NCI-H446 (cell line): ENCODE measurements at places on chromosomes 12 and 14.

- no peak for DNase-seq
Observed at GRCh38 chr14:67492538-67492937, 4.0 kb upstream of the TMEM229B start.

DNA sequence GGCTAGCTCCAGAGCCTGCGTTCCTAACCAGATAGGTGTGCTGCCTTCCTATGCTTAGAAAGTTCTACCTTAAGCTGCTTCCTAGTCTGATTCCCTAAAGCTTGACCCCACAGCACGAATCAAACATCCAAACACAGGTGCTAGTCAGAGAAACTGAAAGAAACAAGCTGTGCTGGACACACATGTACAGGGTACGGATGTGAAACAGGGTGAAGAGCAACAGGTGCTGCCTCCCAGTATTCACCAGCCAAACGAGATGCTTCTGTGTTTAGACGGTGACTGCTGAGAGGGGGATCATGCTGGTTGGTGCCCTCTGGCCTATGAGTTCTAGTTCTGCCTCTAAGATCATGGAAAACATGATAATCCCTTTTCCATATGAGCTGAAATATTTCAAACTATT lies 105.3 kb downstream of the GRIP1 start:
- no peak for DNase-seq

- DNase-seq, result no peak
Observed at GRCh38 chr12:68614105-68614679, 3.5 kb downstream of the RAP1B start.

DNA sequence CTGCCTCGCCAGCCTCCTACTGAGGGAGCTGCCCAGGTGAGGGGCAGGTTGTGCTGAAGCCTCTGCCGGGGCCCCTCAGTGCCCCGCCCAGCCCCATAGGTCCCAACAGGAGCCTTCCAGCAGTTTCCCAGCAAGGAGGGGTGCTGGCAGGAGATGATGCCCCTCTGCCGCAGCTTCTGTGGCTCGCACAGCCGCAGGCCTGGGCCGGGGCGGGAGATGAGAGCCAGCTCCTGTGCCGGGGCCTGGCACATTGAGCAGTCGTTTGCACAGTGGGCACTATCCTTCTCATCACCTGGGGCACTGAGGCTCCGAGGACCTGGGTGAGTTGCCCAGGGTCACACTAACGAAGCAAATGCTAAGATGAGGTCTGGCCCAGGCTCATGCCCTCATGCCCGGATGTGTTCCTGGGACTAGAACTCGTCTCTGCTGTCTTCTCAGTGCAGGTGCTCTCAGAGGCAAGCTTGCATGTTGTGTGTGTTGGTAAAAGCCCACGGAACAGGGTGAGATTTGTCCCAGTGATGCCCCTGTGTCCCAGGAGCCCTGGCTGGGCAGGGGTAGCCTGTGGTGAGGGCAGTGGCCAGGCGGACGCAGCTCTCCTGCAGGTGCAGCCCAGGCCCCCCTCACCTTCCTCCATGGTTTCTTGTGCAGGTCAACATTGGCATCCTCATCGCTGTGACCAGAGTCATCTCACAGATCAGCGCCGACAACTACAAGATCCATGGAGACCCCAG lies 177.5 kb downstream of the ADGRD1 start:
- no peak for DNase-seq

DNA sequence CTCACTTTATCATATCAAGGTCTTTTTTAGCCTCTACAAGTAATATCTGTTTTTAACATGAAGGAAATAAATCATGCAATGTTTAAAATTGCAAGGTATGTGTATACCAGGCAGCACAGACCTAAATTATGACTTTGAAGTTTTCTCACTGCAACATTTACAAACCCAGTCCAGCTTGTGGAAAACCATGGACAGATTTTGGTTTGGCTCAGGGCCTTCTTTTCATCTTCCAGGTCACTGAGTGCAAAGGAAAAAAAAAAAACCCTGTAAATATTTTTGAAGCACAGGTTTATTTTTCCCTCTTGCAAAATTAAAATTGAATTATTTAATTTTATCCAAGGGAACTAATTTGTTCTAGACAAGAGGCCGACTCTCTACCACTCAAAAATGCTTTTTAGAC lies 13.8 kb downstream of the MGP start:
- no peak for DNase-seq

GRCh38 chr12:98151105-98151590 lies 364.2 kb upstream of the TMPO start:
- peak; percentile 13 for DNase-seq

- no peak for DNase-seq
Observed at GRCh38 chr12:68240975-68241374, 12.4 kb downstream of the IL22 start.

DNA sequence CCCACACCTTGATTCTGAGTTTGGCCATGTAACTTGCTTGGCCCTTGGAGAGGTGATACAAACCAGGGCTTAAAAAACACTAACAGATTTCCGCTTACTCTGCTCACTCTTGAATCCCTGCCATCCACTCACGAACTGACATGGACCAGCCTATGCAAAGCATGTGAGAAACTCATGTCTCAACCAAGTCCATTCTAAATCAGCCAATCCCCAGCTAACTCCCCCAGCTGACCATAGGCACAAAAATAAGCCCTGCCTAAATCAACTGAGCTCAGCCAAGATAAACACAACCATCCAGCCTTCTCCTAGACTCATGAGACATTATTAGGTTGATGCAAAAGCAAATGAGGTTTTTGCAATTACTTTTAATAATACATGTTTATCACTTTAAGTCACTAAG lies 353.9 kb upstream of the TBX3 start:
- no peak for DNase-seq

- DNase-seq, result no peak
Observed at GRCh38 chr14:30471980-30472379, 87.0 kb upstream of the G2E3 start.

DNA sequence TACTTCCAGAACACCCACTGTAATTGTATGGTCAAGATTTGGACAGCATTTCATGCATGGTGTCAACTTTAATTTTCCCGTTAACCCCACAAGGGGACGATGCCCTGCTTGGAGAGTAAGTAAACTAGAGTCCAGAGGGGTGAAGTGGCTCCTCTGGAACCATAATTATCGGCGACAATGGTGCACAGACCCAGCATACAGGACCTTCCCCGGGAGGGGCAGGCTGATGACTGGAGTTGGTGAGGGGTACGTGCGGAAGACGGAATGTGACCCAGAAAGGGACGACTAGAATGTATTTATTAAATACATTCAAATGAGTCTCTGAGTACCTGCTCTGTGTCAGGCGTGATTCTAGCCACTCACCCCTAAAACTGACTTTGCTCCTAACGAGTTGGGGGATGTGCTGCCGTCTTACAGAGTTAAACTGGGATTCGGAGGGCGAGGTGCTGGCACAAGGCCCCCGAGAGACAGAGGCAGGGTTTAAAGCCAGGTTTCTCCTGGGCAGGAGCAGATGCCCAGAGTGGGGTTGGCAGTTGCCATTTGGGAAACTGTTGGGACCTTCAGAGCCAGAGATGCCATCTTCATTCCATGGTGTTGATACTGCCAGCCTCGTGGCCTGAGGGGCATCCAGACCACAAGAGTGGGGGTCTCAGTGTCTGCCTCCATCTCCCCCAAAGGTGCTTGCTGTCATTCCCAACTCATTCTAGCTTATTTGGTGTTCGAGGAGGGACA lies 10.9 kb downstream of the RTL1 start:
- DNase-seq, result no peak

GRCh38 chr12:125966641-125967040 lies 901.4 kb downstream of the AACS start:
- no peak for DNase-seq

DNA sequence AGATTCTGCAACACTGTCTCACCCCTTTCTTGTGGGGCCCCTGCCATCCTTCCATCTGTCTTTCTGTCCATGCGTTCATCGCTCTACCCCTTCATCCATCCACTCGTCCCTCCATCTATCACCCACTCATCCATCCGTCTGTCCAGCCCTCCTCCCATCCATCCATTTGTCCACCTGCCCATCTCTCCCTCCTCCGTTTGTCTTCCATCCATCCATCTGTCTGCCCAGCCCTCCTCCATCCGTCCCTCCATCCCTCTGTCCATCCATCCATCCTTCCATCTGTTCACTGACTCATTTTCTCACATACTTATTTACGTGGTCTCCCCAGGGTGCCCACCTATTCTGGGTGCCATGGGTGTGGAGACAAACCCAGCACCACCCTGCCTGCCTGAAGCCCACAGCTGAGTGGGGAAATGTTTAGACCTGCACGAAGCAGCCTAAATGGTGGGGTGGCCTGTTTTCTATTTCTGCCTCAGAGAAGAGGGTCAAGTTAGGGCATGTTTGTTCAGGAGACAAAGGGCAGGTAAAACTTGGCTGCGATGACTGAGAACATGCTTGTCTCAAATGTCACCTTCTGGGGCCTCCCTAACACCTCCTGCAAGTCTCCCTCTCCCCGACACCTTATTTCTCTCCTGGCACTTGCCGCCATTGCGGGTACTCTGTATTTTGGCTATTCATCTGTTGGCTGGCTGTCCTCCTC lies 2.8 kb upstream of the SLC25A47 start:
- DNase-seq, result no peak

DNA sequence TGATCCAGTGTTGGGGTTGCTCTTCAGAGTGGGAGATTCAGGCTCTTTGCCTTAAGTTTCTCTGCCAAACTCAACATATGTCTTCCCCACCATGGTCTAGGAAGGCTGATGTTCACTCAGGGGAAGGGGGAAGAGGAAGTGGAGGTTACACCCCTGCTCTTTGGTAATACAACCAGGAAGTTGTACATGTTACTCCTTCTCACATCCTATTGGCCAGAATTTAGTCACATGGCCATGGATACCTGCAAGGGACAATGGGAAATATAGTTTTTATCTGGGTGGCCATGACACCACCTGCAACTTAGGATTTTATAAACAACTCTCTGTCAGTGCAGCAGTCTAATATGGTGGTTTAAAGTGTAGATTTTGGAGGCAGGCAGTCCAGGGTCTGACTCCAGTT lies 150.9 kb downstream of the TBX5 start:
- no peak for DNase-seq

GRCh38 chr12:46786774-46787173 lies 39.0 kb downstream of the SLC38A4 start:
- DNase-seq, result no peak

- DNase-seq, result no peak
Observed at GRCh38 chr12:106220536-106220935, 27.3 kb downstream of the CKAP4 start.
